Endothelial cell (in vitro differentiated cells): ENCODE measurements at places on chromosomes 4 and X.

DNA sequence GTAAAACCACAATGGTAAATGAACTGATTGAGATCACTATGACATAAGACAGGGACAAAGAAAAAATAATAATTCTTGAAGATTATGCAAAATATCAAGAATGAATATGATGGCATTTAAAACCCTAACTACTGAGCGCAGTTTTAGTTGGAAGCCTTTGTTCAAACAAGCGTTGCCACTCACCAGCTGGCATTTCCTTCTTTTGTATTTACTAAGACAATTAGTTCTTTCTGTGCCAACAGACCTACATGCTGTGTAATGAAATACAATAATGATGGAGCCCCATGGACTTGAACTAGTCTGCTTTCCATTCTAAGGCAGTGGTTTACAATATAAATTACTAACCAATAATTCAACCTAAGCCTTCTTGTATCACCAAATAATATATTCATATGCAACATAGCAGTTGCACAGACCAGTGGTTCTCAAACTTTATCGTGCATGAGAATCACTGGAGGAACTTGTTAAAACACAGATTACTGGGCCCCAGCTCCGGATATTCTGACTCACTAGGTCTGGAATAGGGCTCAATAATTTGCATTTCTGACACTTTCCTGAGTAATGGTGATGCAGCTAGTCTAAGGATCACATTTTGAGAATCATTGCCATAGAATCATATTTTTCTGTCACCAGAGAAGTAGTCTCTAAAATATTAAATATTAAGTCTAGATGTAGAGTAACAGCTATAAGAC is 196.4 kb upstream of the MAGEB18 start:
- peaks cover 5% of the 10 kb centered on the region for H3K4me1 ChIP-seq
- DNase-seq = no peak
- H3K27ac ChIP-seq = no peak overlapping the region
- no peaks in the 10 kb centered on the region for H3K27me3 ChIP-seq
- H3K4me3 ChIP-seq = no peak overlapping the region

DNA sequence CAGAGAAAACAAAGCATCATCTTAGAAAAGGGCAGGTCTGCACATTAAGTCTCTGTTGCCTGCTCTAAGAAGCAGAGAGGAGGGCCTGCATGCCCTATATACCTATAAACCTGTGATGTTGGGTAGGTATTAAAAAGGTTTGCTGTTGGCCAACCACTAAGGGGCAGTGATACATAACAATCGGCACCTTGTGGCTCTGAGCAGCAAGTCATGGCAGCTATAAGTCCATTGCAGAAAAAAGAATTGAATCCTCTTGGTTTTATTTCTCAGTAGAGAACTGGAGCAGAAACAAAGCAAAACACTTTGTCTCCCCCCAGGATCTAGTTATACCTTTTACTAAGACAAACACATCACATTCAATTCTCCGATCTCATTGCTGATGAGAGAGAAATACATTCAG is 1364.4 kb downstream of the STIM2 start:
- no peak overlapping the region for H3K4me3 ChIP-seq
- DNase-seq = peak; percentile 23
- no peaks in the 10 kb centered on the region for H3K4me1 ChIP-seq

DNA sequence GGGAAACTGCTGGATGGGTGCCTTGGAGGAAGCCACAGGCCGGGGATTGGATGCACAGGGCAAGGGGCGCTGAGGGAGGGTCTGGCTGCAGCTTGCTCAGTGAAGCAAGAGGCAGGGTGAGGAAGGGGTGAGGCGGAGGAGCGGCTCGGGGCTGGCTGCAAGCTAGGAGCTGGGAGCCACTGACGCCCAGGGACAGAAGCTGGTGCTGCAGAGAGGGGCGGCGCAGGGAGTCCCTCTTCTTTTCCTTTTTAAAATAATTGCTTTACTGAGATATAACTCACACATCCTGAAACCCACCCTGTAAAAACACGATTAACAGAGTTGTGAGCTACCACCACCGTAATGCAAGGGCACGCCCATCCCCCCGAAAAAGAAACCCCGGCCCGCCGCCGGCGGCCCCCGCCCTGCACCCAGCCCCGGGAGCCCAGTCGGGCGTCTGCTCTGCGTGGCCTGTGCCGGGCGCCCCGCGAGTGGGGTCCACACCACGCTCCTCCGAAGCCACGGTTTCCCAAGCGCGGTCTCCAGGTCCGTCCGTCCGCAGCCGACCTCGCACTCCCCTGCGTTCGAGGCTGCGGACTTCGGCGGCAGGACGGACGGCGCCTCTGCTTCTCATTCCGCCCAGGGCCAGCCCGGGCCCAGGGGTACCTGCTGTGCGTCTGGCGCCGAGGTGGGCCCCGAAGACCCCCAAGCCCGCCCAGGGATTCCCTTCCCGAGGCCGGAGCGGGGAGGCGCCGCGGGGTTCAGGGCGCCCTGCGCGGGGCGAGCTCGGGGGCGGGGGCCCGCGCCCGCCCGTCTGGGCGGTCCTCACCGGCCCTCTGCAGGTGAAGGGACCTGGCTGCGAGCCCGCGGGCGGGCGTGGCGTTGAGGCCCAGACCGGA is 866 bp upstream of the UVSSA start:
- H3K27me3 ChIP-seq = peaks cover 19% of the 10 kb centered on the region
- H3K36me3 ChIP-seq = peaks cover 18% of the 10 kb centered on the region
- H3K4me1 ChIP-seq = peaks cover 20% of the 10 kb centered on the region
- DNase-seq = peak; percentile 61
- peak overlapping the region; percentile 78 for H3K27ac ChIP-seq
- H3K4me3 ChIP-seq = peak overlapping the region; percentile 95

- no peaks in the 10 kb centered on the region for H3K4me1 ChIP-seq
- H3K36me3 ChIP-seq = no peaks in the 10 kb centered on the region
- H3K4me3 ChIP-seq = no peak overlapping the region
Measured at GRCh38 chr4:109631532-109632108, 71.6 kb downstream of the MCUB start.

DNA sequence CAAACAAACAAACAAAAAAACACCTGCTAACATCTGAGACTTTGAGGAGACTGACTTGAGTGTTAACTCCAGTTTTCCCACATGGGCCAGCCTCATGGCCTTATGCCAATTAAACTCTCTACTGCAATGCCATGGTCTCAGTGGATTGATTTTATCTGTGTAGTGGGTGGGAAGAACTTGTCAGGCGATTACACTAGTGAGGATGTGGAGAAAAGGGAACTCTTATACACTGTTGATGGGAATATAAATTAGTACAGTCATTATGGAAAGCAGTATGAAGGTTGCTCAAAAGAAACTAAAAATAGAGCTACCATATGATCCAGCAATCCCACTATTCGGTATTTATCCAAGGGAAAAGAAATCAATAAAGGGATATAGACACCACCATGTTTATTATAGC is 12.8 kb upstream of the XIAP start:
- no peak overlapping the region for H3K27ac ChIP-seq
- no peak overlapping the region for H3K4me3 ChIP-seq
- peaks cover 4% of the 10 kb centered on the region for H3K4me1 ChIP-seq
- no peak for DNase-seq
- H3K36me3 ChIP-seq = peaks cover 3% of the 10 kb centered on the region

GRCh38 chrX:73563738-73564068 is 706 bp downstream of the CHIC1 start:
- peak overlapping the region; percentile 100 for H3K4me3 ChIP-seq
- no peak for DNase-seq
- H3K36me3 ChIP-seq = no peaks in the 10 kb centered on the region
